ENCODE measurements at places on chromosomes 1 and 21. TPM values are rescaled to one million over a fixed set of nuclear protein-coding genes. Genes with fewer than 3 reads are reported as not detected.

Gene DPH2
- 27.0 TPM for total RNA-seq

Gene RGS4
- not detected for total RNA-seq

Gene PERM1
- total RNA-seq, result not detected

Gene GJA5
- not detected for total RNA-seq

Gene OR2T33
- total RNA-seq, result not detected

Gene CELA2B
- total RNA-seq, result not detected

Gene USH2A
- not detected for total RNA-seq

Gene BCAR3
- total RNA-seq, result 0.70 TPM

Gene OR2T35
- not detected for total RNA-seq

Gene EXO1
- total RNA-seq, result 28.4 TPM

Gene PROK1
- total RNA-seq, result not detected

All from activated naive CD4-positive, alpha-beta T cell treated with anti-CD3 and anti-CD28 coated beads, Interleukin-2, amount 10 ng/mL, durations not matched to agents 5 hours and 36 hours (primary cell).